ENCODE measurements at places on chromosomes 6 and 20. TPM values are rescaled to one million over a fixed set of nuclear protein-coding genes. Genes with fewer than 3 reads are reported as not detected.

Gene OR2J1
- not detected for total RNA-seq

Gene KHDC1L
- total RNA-seq = not detected

Gene PTPRA
- total RNA-seq = 38.5 TPM

Gene ENTPD6
- 168 TPM for total RNA-seq

Gene NEURL2
- total RNA-seq = 1.1 TPM

Gene THBS2
- total RNA-seq = not detected

Gene NNAT
- total RNA-seq = not detected
